ENCODE measurements at places on chromosomes 7 and 10.

GRCh38 chr10:109941236-109941862, 18.0 kb upstream of the XPNPEP1 start:
- no peak for DNase-seq
- H3K27ac ChIP-seq = no peak overlapping the region
- no peaks in the 10 kb centered on the region for H3K36me3 ChIP-seq
- no peak overlapping the region for H3K4me3 ChIP-seq
- no peaks in the 10 kb centered on the region for H3K27me3 ChIP-seq

GRCh38 chr7:130332259-130333053, 12.2 kb upstream of the CPA5 start:
- no peak overlapping the region for H3K4me3 ChIP-seq
- H3K27me3 ChIP-seq = no peaks in the 10 kb centered on the region
- no peak for DNase-seq
- H3K27ac ChIP-seq = peak overlapping the region; percentile 14
- H3K4me1 ChIP-seq = peaks cover 31% of the 10 kb centered on the region
- H3K36me3 ChIP-seq = no peaks in the 10 kb centered on the region

DNA sequence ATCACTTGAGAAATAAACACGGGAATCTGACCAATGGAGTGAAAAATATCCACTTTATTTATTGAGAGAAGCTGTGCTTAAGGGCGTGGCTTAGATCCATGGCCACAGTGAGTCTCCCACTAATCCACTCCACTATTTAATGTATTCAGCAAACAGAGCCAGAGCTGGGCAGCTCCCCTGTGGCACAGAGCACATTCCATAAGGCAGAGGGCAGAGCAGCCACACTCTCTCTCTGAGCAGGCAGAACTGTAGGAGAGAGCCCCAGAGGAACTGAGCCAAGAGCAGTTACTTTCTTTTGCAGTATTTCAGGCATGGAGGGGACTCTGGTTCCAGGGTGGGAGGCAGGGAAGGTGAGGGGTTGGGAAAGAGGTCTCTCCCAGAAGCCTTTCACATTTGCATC, 106.0 kb downstream of the GALNT17 start:
- DNase-seq = no peak
- no peak overlapping the region for H3K27ac ChIP-seq
- peaks cover 27% of the 10 kb centered on the region for H3K4me1 ChIP-seq
- H3K36me3 ChIP-seq = no peaks in the 10 kb centered on the region
- H3K4me3 ChIP-seq = no peak overlapping the region
- H3K27me3 ChIP-seq = no peaks in the 10 kb centered on the region

DNA sequence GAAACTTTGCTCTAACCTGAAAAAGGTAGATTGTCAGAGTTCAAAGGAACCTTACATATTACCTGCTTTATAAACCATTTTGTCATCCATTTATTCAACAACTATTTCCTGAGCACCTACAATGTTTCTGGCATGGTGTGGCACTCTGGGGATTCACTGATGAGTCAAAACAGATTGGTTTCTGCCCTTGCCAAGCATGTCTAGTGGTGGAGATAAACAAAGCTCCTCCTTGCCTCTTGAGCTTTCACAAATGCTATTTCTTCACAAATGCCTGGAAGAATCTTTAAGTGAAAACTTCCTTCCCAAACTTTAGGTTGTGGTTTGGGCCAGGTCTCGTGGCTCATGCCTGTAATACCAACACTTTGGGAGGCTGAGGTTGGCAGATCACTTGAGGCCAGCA, 85.1 kb upstream of the RELN start:
- H3K36me3 ChIP-seq = no peaks in the 10 kb centered on the region
- no peak for DNase-seq
- no peaks in the 10 kb centered on the region for H3K27me3 ChIP-seq
- no peak overlapping the region for H3K4me3 ChIP-seq

DNA sequence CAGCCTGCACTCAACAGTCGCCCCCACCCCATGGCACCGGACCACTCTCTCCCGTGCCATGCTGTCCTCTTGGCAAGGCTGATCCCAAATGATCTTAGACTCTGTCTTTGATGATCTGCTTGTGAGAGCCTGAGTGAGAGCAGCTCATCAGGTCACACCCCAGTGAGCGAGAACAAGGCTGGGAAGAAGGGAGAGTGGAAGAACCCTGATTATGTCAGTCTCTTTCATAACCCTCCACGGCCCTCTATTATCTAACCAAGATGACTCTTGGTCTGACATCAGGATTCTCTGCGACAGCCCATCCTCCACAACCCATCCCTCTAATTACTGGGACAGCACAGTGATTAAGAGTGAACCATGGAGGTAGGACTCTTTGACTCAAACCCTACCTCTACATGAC, 53.1 kb upstream of the C7orf33 start:
- H3K27me3 ChIP-seq = no peaks in the 10 kb centered on the region
- no peaks in the 10 kb centered on the region for H3K4me1 ChIP-seq
- no peaks in the 10 kb centered on the region for H3K36me3 ChIP-seq

DNA sequence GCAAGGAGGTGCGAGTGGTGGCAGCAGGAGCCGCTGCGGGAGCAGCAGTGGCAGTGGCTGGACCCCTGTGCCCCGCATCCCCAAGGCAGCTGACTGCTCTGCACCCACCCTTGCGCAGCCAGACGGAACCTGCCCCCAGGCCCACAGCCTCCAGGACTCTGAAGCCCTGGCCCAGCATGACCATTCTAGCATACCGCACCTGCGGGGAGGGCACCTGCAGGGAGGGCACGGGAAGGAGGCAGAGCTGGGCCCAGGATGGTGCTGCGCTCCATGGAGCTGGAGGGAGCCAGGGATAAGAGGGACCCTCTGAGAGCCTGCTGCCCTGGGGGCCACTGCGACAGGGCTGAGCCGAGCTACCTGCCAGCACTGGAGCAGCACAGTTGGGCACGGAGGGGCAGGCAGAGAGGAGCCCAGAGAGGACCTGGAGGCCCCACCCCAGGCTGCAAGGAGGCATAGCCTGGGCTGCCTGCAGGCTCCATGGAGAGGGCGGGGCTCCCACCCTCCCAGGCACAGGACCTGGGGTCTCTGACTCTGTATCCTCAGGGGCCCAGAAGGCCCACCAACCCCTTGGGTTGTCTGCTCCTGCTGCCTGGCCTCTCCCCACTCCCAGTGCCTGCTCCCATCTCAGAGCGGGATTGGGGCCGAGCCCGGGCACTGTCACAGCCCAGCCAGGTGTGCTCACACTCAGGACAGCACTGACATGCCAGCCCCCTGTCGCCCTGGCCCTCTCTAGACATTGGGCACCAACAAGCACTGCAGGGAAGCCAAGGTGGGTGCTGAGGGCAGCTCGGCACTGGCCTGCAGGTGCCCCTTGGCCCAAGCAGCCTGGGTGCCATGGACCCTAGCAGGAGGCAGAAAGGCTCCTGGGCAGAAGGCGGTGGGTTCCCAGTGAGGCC, 87.6 kb downstream of the HTR7 start:
- no peaks in the 10 kb centered on the region for H3K36me3 ChIP-seq
- DNase-seq = no peak
- no peak overlapping the region for H3K4me3 ChIP-seq
- H3K27ac ChIP-seq = no peak overlapping the region
- H3K4me1 ChIP-seq = no peaks in the 10 kb centered on the region

DNA sequence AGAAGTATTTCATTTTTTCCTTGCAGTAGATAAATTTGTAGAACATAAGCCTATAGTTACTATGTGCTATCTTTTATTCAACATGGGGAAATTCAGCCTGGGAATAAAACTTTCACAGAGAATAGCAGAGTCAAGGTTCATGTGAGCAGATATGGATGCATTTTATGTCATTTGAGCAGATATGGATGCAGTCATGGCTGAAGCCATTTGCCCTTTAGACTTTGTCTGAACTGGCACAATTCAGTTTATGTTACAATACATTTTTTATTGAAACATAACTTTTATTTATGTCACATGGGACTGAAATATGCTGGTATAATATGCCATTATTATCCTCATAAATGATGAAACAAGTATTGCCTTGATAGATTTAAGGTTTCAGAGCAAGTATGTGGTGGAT, 231.1 kb downstream of the CACNA2D1 start:
- H3K27me3 ChIP-seq = no peaks in the 10 kb centered on the region
- no peaks in the 10 kb centered on the region for H3K4me1 ChIP-seq
- H3K27ac ChIP-seq = no peak overlapping the region
- no peak overlapping the region for H3K4me3 ChIP-seq

- H3K36me3 ChIP-seq = no peaks in the 10 kb centered on the region
- H3K4me3 ChIP-seq = no peak overlapping the region
- H3K27ac ChIP-seq = no peak overlapping the region
- DNase-seq = no peak
- H3K27me3 ChIP-seq = no peaks in the 10 kb centered on the region
Observed at GRCh38 chr7:157669768-157670351, 333.1 kb downstream of the DNAJB6 start.

- no peak overlapping the region for H3K27ac ChIP-seq
- DNase-seq = no peak
- no peaks in the 10 kb centered on the region for H3K36me3 ChIP-seq
Observed at GRCh38 chr7:23468526-23469149, 1.7 kb downstream of the IGF2BP3 start.

DNA sequence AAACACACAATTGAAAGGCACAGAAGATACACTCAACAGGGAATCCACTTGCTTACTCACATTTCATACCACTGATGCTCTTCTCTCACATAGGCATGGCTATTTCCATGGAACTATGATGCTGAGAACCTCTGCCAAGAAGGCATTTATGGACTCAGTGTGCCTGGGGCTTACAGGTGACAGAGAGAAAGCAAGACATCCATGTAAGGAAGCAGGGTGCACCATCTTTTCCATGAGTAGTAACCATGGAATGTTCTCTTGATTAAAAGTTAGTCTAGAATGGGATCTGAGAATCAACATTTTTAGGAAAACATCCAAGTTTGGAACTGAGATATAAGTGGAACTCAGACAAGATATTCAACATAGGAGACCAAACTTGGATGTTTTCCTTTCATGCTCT, 52.5 kb upstream of the MACC1 start:
- no peaks in the 10 kb centered on the region for H3K4me1 ChIP-seq
- DNase-seq = no peak
- no peaks in the 10 kb centered on the region for H3K27me3 ChIP-seq
- H3K36me3 ChIP-seq = no peaks in the 10 kb centered on the region
- H3K4me3 ChIP-seq = no peak overlapping the region

DNA sequence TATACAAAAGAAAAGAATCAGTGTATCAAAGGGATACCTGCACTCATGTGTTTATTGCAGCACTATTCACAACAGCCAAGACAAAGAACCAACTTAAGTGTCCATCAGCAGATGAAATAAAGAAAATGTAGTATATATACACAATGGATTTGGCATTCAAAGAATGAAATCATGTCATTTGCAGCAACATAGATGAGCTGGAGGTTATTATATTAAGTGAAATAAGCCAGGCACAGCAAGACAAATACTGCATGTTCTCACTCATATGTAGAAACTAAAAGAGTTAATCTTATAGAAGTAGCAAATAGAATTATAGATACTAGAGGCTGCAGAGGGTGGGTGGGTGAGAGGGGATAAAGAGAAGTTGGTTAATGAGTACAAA, 28.3 kb downstream of the CNOT4 start:
- no peak for DNase-seq
- no peaks in the 10 kb centered on the region for H3K4me1 ChIP-seq
- no peak overlapping the region for H3K27ac ChIP-seq
- H3K4me3 ChIP-seq = no peak overlapping the region
- no peaks in the 10 kb centered on the region for H3K36me3 ChIP-seq
- no peaks in the 10 kb centered on the region for H3K27me3 ChIP-seq

- no peak overlapping the region for H3K4me3 ChIP-seq
- no peak for DNase-seq
- H3K27ac ChIP-seq = no peak overlapping the region
- H3K36me3 ChIP-seq = no peaks in the 10 kb centered on the region
- no peaks in the 10 kb centered on the region for H3K27me3 ChIP-seq
- H3K4me1 ChIP-seq = no peaks in the 10 kb centered on the region
Observed at GRCh38 chr7:25823571-25823970, 328.4 kb upstream of the NFE2L3 start.

- DNase-seq = no peak
- H3K27me3 ChIP-seq = no peaks in the 10 kb centered on the region
- H3K4me1 ChIP-seq = no peaks in the 10 kb centered on the region
- H3K27ac ChIP-seq = no peak overlapping the region
- no peak overlapping the region for H3K4me3 ChIP-seq
Observed at GRCh38 chr10:78616125-78616695, 452.6 kb upstream of the ZMIZ1 start.

DNA sequence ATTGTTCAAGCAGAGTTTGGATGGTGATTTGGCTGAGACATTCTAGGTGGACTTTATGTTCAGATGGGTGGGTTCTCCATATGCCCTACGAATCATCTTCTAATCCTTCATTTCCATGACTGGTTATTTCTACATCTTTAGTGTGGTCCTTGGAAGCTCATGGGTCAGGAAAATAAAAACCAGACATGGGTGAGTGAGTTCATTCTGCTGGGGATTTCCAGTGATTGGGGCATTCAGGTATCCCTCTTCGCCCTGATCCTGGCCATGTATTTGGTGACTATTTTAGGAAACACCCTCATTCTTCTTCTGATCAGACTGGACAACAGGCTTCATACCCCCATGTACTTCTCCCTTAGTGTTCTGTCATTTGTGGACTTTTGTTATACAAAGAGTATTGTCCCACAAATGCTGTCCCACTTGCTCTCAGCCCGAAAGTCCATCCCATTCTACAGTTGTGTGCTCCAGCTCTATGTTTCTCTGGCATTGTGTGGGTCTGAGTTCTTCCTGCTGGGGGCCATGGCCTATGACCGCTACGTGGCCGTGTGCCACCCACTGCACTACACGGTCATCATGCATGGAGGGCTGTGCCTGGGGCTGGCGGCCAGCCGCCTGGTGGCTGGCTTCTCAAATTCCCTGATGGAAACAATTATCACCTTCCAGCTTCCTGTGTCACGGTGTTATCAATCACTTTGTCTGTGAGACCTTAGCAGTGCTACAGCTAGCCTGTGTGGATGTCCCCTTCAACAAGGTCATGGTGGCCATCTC, 19.2 kb upstream of the OR6B1 start:
- H3K27me3 ChIP-seq = no peaks in the 10 kb centered on the region
- no peaks in the 10 kb centered on the region for H3K36me3 ChIP-seq
- DNase-seq = no peak
- peaks cover 5% of the 10 kb centered on the region for H3K4me1 ChIP-seq

GRCh38 chr7:45910855-45911254, 10.2 kb downstream of the IGFBP3 start:
- no peak overlapping the region for H3K4me3 ChIP-seq
- DNase-seq = no peak
- H3K4me1 ChIP-seq = no peaks in the 10 kb centered on the region
- H3K27me3 ChIP-seq = no peaks in the 10 kb centered on the region
- no peak overlapping the region for H3K27ac ChIP-seq

- no peak overlapping the region for H3K27ac ChIP-seq
- no peaks in the 10 kb centered on the region for H3K27me3 ChIP-seq
- no peaks in the 10 kb centered on the region for H3K36me3 ChIP-seq
- DNase-seq = no peak
- H3K4me3 ChIP-seq = no peak overlapping the region
Observed at GRCh38 chr10:49448924-49449323, 53.0 kb upstream of the DRGX start.

GRCh38 chr10:22438711-22439110, 93.4 kb downstream of the SPAG6 start:
- no peak overlapping the region for H3K4me3 ChIP-seq
- no peak overlapping the region for H3K27ac ChIP-seq
- no peak for DNase-seq
- H3K27me3 ChIP-seq = no peaks in the 10 kb centered on the region
- H3K36me3 ChIP-seq = no peaks in the 10 kb centered on the region

- H3K27ac ChIP-seq = no peak overlapping the region
- no peak for DNase-seq
- H3K27me3 ChIP-seq = no peaks in the 10 kb centered on the region
- no peaks in the 10 kb centered on the region for H3K4me1 ChIP-seq
- no peak overlapping the region for H3K4me3 ChIP-seq
Observed at GRCh38 chr7:154419344-154419743, 367.1 kb downstream of the DPP6 start.

- no peaks in the 10 kb centered on the region for H3K36me3 ChIP-seq
- no peak overlapping the region for H3K4me3 ChIP-seq
- DNase-seq = no peak
- H3K4me1 ChIP-seq = no peaks in the 10 kb centered on the region
- H3K27me3 ChIP-seq = no peaks in the 10 kb centered on the region
- H3K27ac ChIP-seq = no peak overlapping the region
Observed at GRCh38 chr10:35165136-35165535, 38.5 kb downstream of the CREM start.
